Trophoblast cell (in vitro differentiated cells and primary cell): ENCODE measurements at places on chromosomes 12 and 14.

DNA sequence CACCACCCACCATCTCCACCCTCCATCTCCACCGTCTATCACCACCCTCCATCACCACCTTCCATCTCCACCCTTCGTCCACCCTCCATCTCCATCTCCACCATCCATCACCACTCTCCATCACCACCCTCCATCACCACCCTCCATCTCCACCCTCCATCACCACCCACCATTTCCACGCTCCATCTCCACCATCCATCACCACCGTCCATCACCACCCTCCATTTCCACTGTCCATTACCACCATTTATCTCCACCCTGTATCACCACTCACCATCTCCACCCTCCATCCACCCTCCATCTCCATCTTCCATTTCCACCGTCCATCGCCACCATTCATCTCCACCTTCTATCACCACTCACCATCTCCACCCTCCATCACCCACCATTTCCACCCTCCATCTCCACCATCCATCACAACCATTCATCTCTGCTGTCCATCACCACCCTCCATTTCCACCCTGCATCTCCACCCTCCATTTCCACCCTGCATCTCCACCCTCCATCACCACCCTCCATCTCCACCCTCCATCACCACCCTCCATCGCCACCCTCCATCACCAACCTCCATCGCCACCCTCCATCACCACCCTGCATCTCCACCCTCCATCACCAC, 6.1 kb upstream of the CEP170B start:
- peak overlapping the region; percentile 32 for H3K4me3 ChIP-seq
- no peak for DNase-seq
- H3K27ac ChIP-seq: no peak overlapping the region

GRCh38 chr14:71960494-71961353, 28.5 kb downstream of the RGS6 start:
- no peaks in the 10 kb centered on the region for H3K27me3 ChIP-seq
- H3K4me1 ChIP-seq: no peaks in the 10 kb centered on the region
- no peak overlapping the region for H3K27ac ChIP-seq
- H3K4me3 ChIP-seq: no peak overlapping the region

DNA sequence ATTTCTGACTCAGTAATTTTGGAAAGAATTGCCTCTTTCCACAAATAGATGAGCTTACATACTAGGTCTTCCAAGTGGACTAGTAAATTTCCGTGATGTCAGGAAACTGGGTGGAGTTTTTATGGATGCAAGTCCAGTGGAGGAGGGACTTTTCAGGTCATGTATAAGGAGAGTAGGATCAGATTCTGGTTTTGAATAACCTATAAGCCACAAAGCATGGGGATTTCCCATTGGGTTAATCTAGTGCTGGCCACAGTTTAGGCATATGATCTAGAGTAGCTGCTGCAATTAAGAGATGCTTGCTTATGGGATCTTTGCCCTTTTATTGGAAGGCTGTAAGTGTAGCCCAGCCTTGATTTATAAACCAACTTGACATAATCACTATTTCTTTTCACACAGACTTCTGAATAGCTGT, 33.8 kb downstream of the STK38L start:
- no peaks in the 10 kb centered on the region for H3K36me3 ChIP-seq
- no peak overlapping the region for H3K4me3 ChIP-seq
- DNase-seq: peak; percentile 12
- no peaks in the 10 kb centered on the region for H3K4me1 ChIP-seq

GRCh38 chr12:43214166-43214565, 337.8 kb downstream of the ADAMTS20 start:
- no peaks in the 10 kb centered on the region for H3K36me3 ChIP-seq
- no peak overlapping the region for H3K27ac ChIP-seq
- H3K4me3 ChIP-seq: no peak overlapping the region
- H3K27me3 ChIP-seq: no peaks in the 10 kb centered on the region
- no peak for DNase-seq
- no peaks in the 10 kb centered on the region for H3K4me1 ChIP-seq

DNA sequence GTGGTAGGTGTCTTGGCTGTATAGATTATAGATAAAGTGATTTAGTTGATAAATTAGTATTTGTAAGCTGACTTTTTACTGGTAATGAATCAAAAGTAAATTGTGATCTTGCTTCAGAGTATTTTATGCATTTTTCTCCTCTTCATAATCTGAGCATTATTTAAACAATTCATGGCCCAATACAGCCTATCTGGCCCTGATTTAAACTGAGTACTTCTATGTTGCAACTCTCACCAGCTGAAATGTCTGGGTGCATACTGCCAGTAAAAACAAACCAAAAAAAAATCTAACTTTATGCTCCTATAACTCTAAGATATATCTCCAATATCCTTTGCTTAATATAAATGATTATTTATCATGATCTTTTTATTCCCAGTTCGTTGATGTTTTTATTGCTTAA, 86.6 kb downstream of the MIA2 start:
- DNase-seq: no peak
- H3K27ac ChIP-seq: no peak overlapping the region
- H3K36me3 ChIP-seq: peaks cover 3% of the 10 kb centered on the region
- no peaks in the 10 kb centered on the region for H3K27me3 ChIP-seq
- H3K4me3 ChIP-seq: no peak overlapping the region

- H3K4me1 ChIP-seq: no peaks in the 10 kb centered on the region
- H3K27ac ChIP-seq: no peak overlapping the region
- H3K4me3 ChIP-seq: no peak overlapping the region
- no peaks in the 10 kb centered on the region for H3K36me3 ChIP-seq
- H3K27me3 ChIP-seq: no peaks in the 10 kb centered on the region
- no peak for DNase-seq
Measured at GRCh38 chr12:81174664-81175063, 96.8 kb downstream of the ACSS3 start.

- H3K4me3 ChIP-seq: no peak overlapping the region
- no peaks in the 10 kb centered on the region for H3K27me3 ChIP-seq
- H3K27ac ChIP-seq: no peak overlapping the region
- no peaks in the 10 kb centered on the region for H3K36me3 ChIP-seq
- DNase-seq: peak; percentile 91
Measured at GRCh38 chr12:124771462-124772288, 92.0 kb downstream of the SCARB1 start.

DNA sequence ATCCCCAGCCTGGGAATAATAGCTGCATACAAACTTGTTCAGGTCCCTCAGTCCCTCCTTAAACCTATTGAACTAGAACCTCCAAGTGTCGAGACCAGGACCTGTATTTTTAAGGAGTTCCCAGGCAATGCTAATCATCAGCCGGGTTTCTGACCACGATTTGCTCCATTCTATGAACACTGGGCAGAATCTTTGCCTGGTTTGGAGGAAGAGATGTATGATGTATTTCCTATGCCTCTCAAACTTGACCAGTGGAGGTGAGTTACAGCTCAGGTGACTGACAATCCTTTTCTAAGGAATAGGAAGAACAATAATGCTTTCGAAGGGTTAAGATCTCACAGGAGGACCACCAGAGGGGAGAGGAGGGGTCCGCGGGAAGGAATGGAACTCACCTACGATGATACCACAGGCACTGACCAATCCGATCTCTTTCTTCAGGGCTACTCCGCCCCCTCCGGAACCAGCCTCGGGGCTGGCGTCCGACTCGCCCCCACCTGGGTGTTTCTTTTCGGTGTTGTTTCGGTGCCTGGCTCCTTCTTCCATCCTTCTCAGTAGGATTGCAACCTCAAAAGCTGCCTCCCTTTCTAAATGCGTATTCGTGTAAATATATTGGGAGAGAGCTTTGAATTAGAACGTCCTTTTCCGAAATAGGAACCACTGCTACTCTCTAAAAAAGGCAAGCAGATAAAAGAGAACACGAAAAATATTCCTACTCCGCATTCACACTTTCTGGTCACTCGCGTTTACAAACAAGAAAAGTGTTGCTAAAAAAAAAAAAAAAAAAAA, 895 bp downstream of the SLC7A8 start:
- H3K27ac ChIP-seq: peak overlapping the region; percentile 9

DNA sequence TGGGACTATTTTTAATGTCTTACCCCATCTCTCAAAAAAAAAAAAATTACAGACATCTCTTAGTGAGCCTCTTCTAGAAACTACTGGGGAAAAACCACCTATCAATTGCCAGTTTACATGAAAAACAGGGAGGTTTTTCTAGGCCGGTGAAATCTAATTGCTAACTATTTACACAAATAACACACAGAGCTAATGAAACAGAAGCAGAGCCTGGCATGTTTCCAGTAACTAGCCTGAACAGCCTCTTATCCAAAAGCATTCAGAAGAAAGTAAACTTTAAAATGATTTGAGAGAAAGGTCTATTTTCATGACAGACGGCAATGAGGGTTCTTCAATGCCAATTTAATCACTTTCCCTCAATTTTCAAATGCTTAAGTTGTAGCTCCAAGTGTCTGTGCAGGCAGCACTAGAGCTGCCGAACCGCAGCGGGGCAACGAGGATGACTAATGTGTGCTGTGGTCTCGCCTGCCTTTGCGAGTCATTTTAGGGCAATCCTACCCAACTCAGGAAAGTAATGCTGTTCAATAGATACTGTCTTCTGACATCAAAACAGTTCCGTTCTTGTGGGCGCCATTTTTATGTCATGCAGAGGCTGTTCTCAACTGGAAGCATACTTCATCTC, 84.6 kb downstream of the SETD3 start:
- H3K4me1 ChIP-seq: no peaks in the 10 kb centered on the region
- H3K27me3 ChIP-seq: no peaks in the 10 kb centered on the region
- H3K27ac ChIP-seq: no peak overlapping the region
